Osteoblast (primary cell): ENCODE measurements at places on chromosomes 6 and 20. TPM values are rescaled to one million over a fixed set of nuclear protein-coding genes. Genes with fewer than 3 reads are reported as not detected.

Gene DEFB114
- not detected in 2 replicates for total RNA-seq

- H3K36me3 ChIP-seq: no peaks in the 10 kb centered on the region
- H3K27ac ChIP-seq: no peak overlapping the region
- no peak for DNase-seq
- no peaks in the 10 kb centered on the region for H3K4me1 ChIP-seq
- H3K27me3 ChIP-seq: peaks cover 3% of the 10 kb centered on the region
- H3K4me3 ChIP-seq: no peak overlapping the region
Observed at GRCh38 chr20:38791291-38791690, 14.2 kb upstream of the PPP1R16B start.

GRCh38 chr20:38340693-38341092 lies 5.6 kb upstream of the LBP start:
- H3K4me1 ChIP-seq: no peaks in the 10 kb centered on the region
- no peak for DNase-seq
- no peaks in the 10 kb centered on the region for H3K36me3 ChIP-seq
- H3K4me3 ChIP-seq: no peak overlapping the region
- H3K27me3 ChIP-seq: peaks cover 21% of the 10 kb centered on the region
- no peak overlapping the region for H3K27ac ChIP-seq

DNA sequence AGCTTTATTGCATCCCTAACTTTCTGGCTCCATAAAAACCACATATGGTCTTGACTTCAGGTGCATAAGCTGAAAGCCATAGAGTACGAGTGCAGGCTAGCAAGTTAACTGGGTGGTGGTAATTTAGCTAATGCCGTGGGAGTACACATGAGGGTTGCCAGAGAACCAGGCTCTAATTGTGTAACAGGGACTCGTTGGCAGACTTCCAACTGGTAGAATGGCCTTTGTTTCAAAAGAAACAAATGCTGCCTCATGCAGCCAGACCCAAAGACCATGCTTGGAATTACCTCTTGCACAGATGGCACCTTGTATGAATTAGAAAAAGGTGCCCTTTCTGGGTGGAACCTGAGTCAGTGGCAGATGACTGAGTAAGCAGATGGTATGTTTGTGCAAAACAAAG lies 73.2 kb downstream of the LY86 start:
- no peak overlapping the region for H3K4me3 ChIP-seq
- no peak overlapping the region for H3K27ac ChIP-seq
- no peaks in the 10 kb centered on the region for H3K36me3 ChIP-seq
- no peaks in the 10 kb centered on the region for H3K4me1 ChIP-seq
- DNase-seq: peak; percentile 62
- peaks cover 2% of the 10 kb centered on the region for H3K27me3 ChIP-seq

GRCh38 chr20:1072258-1072657 lies 46.1 kb upstream of the PSMF1 start:
- H3K27ac ChIP-seq: no peak overlapping the region
- H3K4me3 ChIP-seq: no peak overlapping the region
- H3K36me3 ChIP-seq: no peaks in the 10 kb centered on the region
- H3K27me3 ChIP-seq: no peaks in the 10 kb centered on the region
- no peaks in the 10 kb centered on the region for H3K4me1 ChIP-seq

GRCh38 chr6:50288881-50289280 lies 239.2 kb upstream of the DEFB112 start:
- H3K4me1 ChIP-seq: no peaks in the 10 kb centered on the region
- H3K27me3 ChIP-seq: no peaks in the 10 kb centered on the region
- no peak overlapping the region for H3K4me3 ChIP-seq
- H3K36me3 ChIP-seq: no peaks in the 10 kb centered on the region

- no peak overlapping the region for H3K4me3 ChIP-seq
- DNase-seq: no peak
- H3K36me3 ChIP-seq: no peaks in the 10 kb centered on the region
- peaks cover 26% of the 10 kb centered on the region for H3K27me3 ChIP-seq
Observed at GRCh38 chr6:4287811-4288244, 152.5 kb upstream of the ECI2 start.

Gene MAS1
- total RNA-seq: under 0.01 TPM in 1 of 2 replicates, not detected in the other

Gene HCRTR2
- total RNA-seq: under 0.01 TPM in 1 of 2 replicates, not detected in the other

Gene SRMS
- not detected in 2 replicates for total RNA-seq

- no peaks in the 10 kb centered on the region for H3K27me3 ChIP-seq
- no peak for DNase-seq
- H3K4me1 ChIP-seq: peaks cover 21% of the 10 kb centered on the region
Observed at GRCh38 chr6:90086517-90086916, 192.2 kb downstream of the GJA10 start.

Gene CPNE5
- under 0.01 TPM in 1 of 2 replicates, not detected in the other for total RNA-seq

GRCh38 chr6:14734416-14735340 lies 511.2 kb upstream of the JARID2 start:
- H3K36me3 ChIP-seq: no peaks in the 10 kb centered on the region
- no peak overlapping the region for H3K4me3 ChIP-seq
- H3K27ac ChIP-seq: peak overlapping the region; percentile 97
- peaks cover 33% of the 10 kb centered on the region for H3K4me1 ChIP-seq
- no peaks in the 10 kb centered on the region for H3K27me3 ChIP-seq

Gene PAX1
- total RNA-seq: under 0.01 TPM in 1 of 2 replicates, not detected in the other

Gene GPX5
- not detected in 2 replicates for total RNA-seq

- H3K4me3 ChIP-seq: no peak overlapping the region
- H3K27me3 ChIP-seq: peaks cover 18% of the 10 kb centered on the region
- H3K4me1 ChIP-seq: no peaks in the 10 kb centered on the region
- H3K27ac ChIP-seq: no peak overlapping the region
- DNase-seq: no peak
- no peaks in the 10 kb centered on the region for H3K36me3 ChIP-seq
Observed at GRCh38 chr6:89888871-89889270, 5.4 kb upstream of the GJA10 start.

DNA sequence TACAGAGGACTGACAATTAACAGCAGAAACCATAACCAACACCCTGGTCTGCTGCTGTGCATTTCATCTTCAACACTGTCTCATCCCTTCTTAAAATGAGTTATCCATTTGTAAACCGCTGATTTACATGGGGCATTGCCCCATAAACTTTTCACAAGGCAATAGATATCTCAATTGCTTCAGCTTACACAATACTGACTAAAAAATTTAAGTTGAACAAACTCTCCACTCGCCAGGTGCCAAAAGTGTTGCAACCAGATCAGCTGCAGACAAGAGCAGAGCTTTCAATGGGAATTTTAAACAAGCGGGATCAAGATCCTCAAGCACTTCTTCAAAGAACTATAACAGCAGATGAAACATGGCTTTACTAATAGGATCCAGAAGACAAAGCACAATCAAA lies 183.0 kb downstream of the TASP1 start:
- no peaks in the 10 kb centered on the region for H3K27me3 ChIP-seq
- no peak for DNase-seq
- H3K4me1 ChIP-seq: no peaks in the 10 kb centered on the region
- no peak overlapping the region for H3K27ac ChIP-seq
- no peak overlapping the region for H3K4me3 ChIP-seq
